Osteoblast (primary cell): ENCODE measurements at places on chromosomes 4 and X. TPM values are rescaled to one million over a fixed set of nuclear protein-coding genes. Genes with fewer than 3 reads are reported as not detected.

DNA sequence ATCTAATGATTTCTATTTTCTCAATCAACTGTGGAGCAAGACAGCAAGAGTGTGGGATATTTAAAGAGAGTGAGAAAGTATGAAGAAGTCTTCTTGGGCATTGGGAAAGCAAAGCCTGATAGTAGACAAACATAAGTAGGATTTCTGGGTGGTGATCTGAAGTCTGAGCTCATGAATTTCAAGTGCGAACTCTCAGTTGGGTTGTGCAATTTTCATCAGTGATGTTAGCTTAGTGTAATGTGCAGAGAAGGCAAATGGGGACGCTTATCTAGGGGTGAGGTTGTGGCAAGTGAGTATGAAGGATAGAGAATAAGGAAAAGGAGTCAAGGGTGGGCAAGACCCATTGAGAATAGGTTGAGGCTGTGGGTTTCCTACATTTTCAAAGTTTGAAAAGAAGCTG is 23.7 kb downstream of the VGLL1 start:
- no peak for DNase-seq

DNA sequence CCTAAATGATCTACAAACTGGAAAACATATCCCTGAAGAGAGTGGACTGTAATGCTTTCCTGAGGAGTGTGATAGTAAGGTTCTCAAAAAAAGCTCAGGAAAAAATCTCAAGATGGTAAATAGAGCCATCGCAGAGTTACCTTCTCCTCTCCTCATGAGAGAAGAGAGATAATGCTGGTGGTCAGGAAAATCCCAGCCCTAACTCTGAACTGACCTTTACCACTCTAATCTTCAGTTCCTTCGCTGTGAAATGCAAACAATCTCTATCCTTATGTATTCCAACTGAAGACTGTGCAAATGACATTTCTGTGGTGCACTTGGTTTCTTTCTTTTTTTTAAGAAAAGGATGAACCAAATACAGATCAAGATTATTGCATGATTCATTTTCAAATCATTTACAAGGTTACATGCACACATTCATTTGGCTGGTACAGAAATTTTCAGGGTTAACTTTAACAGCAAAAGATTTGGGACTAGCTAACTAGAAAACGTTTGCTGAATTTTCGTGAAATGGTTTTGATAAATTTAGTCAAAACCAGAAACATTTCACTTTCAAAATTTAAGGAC is 8.3 kb downstream of the PPM1K start:
- DNase-seq: no peak

- no peak for DNase-seq
These were observed 1731.7 kb downstream of the ARAP2 start for GRCh38 chr4:34512616-34513015.

PHEX gene
- 0.88 and 1.4 TPM in 2 replicates for total RNA-seq

TMEM35A gene
- total RNA-seq: 1.1 and 1.5 TPM in 2 replicates

HS3ST1 gene
- under 0.01 TPM in 2 replicates for total RNA-seq
